ENCODE measurements at places on chromosomes 12 and 14.

- DNase-seq, result no peak
These were observed 343.4 kb downstream of the BCAT1 start for GRCh38 chr12:24605466-24605865.

DNA sequence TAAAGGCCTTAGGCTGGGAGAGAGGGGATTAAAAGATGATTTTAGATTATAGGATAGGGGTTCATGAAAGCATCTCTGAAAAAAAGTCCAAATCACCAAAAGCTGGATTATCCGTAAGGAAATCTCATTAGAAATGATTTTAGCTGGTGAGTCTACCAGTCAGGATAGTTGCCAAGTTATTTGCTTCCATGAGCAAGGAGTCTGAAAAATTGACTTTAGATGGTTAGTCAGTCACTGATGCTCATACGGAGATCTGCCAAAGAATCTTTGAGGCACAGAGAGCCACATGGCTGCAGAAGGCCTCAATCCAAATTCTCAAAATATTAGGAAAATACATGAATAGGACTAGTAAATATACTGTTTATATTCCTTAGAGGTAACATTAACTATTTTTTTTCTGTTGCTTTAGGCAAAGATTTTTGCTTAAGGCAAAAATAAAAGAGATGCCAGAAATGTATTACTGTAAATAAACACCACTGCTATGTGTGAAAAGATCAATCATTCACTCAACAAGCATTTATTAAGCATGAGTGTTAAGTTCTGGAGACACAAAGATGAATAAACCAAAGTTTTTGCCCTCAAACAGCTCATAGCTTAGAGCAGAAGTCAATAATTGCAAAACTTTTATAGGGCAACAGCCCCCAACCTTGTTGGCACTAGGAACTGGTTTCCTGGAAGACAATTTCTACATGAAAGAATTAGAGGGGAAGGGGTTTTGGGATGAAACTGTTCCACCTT is 105.2 kb downstream of the BBS10 start:
- no peak for DNase-seq

DNA sequence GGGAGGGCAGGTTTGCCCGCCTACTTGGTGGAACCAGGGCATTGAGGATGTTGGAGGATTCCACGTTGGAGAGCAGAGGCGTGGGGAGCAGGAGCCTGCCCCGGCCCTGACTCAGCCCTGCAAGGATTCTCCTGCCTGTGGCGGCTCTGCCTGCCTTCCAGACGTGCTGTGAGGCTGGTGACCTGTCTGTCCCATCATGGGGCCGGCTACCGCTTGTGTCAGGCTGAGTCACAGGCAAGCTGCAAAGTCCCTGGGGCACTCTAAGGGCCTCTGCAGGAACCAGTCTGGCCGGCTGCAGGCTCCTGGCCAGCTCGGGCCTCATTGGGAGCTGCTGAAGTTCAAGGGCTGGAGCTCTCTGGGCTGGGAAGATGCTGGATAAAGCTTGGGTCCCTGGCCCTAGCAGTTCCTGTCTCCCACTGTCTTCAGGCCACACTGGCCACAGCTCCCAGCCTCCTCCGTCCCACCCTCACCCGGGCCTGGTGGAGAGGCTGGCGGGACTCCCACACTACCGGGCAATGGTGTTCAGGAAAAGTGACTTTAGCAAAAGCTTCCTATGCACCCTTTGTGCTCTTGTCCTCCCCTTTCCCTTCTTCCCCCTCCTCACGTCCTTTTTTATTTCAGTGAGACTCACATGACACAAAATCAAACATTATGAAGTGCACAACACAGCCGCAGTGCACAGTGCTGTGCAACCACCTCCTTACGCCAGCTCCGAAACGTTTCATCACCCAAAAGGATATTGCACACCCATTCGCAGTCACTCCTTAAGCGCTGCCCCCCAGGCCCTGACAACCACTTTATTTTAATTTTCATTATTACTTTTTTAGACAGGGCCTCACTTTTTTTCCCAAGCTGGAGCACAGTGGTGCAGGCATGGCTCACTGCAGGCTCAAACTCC is 22.0 kb upstream of the ULK1 start:
- peak; percentile 63 for DNase-seq

GRCh38 chr14:65000898-65001591 is 14.3 kb downstream of the FNTB start:
- no peak for DNase-seq

GRCh38 chr14:105324080-105324778 is 9.7 kb downstream of the PACS2 start:
- DNase-seq, result no peak

DNA sequence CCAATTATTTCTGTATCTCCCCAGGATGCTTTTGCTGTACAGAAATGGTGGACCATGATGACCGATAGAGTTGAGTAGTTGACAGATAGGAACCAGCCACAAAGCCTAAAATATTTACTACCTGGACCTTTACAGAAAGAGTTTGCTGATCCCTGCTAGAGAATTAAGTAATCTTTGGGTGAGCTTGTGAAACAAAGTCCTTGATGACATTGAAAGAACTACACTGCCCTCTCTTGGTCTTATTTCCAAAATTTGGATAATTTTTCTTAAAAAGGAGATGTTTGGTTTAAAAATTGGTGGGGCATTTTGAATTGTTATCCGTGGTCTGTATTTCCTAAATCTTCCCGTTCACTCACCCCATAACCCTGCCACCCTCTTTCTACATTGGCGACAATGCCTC is 13.7 kb upstream of the TCTN1 start:
- DNase-seq, result peak; percentile 86

DNA sequence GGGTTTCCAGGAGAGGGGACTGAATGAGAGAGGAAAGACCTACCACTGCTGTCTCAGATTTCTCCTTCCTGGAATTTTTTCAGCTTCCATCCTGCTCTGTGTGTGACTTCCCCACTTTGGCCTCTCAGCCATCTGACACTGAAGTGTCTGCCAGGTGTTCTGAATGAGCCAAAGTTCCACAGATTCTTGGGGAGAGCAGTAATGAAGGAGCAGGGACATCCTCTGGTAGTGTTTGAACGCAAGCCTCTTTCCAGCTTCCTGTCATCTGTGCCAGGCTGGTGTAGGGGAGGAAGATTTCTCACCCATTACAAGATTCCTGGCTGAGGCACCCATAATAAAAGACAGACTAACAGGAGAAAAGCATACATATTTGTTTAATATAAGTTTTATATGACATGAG is 141.7 kb upstream of the NRXN3 start:
- no peak for DNase-seq

DNA sequence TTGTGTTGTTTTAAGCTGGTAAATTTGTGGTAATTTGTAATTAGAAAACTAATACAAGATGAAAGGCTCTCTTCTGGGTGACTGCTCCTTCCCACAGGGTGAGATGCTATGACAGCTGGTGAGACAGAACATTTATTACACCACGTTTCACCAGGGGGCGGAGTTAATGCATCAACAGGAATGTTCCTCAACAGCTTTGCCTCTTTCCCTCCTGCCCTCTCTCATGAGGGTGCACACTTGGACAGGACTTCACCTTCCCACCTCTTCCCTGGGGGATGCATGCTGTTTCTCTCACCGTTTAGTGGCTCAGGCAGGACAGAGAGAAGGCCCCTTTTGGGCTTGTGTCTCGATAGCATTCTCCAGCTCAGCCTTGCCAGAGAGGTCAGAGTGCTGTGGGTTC is 13.4 kb upstream of the PPP1R1A start:
- peak; percentile 24 for DNase-seq

GRCh38 chr12:49824895-49825294 is 3.3 kb downstream of the NCKAP5L start:
- peak; percentile 93 for DNase-seq

- DNase-seq, result no peak
These were observed 308.4 kb upstream of the LRFN5 start for GRCh38 chr14:41298328-41298690.

DNA sequence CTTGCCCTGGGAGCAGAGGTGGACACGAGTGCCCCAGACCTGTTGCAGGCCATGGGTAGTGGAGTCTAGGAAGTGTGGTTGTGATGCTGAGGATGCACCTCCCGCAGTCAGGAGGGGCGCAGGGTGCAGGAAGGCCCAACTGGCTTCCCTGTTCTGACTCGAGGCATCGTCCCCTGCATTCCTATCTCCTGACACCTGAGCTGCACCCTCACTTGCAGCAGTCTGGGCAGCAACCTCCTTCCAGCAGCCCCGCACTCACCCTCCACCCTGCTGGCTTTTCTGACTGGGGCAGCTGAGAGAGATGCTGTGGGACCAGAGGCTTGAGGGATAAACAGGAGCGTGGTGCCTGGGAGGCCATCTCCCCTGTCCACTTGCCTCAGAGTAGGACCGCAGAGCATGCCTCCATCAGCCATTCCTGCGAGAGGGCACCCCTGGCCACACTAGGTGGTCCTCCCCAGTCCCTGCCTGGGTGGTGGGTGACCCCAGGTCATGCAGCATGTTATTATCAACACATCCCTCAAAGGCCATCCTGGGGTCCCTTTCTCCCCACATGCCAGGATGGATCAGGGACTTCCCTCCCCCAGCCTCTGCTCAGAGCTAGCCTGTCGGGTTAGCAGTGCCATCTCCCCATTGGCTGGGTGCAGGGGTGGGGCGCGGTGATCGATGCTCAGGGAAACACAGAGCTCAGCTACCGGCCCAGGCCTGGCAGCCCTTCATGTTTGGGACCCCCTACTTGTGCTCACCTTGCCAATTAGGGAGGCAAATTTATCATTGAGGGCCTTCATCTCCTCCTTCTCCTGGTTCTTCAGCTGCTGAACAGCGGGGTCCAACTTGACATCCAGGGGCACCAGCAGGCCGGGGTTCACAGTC is 719 bp downstream of the KRT80 start:
- DNase-seq, result no peak

DNA sequence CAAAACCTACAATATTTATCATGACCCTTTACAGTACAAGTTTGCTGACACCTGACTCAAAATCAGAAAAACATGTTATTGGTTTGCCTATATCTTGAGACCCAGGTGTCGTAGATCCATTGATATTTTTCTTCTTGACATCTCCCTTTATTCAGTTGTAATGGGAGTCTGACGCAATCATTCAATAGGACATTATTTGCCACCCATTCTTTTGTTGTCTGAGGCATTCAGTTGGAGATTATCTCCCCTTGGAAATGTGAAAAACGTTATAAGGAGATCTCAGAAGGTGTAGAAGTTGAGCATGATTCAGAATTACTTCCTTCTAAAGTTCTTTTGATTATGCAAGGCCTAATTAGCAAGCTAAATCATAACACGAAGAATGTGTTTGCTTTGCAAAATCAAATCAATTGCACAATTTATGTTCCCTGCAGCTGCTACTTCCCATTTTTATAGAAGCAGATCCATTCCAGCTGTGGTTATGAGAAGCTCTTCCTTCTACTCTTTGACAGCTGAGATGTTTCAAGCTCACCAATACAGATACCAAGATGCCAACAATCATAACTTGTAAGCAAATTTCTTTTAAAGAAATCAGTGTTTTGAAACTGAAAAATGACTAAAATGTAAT is 228.2 kb upstream of the SYT1 start:
- DNase-seq, result peak; percentile 5

- no peak for DNase-seq
These were observed 4.4 kb downstream of the SDR9C7 start for GRCh38 chr12:56929780-56930179.

DNA sequence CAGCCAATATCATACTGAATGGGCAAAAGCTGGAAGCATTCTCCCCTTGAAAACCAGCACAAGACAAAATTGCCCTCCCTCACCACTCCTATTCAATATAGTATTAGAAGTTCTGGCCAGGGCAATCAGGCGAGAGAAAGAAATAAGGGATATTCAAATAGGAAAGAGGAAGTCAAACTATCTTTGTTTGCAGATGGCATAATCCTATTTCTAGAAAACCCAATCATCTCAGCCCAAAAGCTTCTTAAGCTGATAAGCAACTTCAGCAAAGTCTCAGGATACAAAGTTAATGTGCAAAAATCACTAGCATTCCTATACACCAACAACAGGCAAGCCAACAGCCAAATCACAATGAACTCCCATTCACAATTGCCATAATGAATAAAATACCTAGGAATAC is 21.0 kb upstream of the ANP32D start:
- DNase-seq, result no peak

- DNase-seq, result peak; percentile 26
These were observed 113.4 kb upstream of the PELI2 start for GRCh38 chr14:56004786-56005185.

GRCh38 chr12:82818271-82819035 is 131.7 kb downstream of the TMTC2 start:
- DNase-seq, result peak; percentile 9

GRCh38 chr14:105011312-105011990 is 9.4 kb downstream of the CDCA4 start:
- no peak for DNase-seq

GRCh38 chr12:130423136-130423535 is 85.4 kb downstream of the PIWIL1 start:
- no peak for DNase-seq

DNA sequence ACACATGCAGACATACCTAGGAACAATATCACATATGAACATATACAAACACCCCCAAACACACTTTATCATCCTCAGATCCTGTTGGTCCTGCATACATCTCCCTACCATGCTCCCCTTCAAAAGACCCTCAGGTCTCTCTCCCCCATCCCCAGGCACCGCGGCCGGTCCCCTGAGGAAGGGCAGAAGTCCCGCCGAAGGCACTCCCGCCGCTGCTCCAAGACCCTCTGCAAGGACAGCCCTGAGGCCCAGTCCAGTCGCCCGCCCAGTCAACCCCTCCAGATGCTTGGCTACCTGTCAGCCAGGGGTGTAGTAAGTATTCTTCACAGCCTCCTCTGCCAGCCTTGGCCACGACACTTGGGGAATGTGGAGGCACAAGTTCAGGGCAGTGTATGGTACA is 48.2 kb upstream of the HSPB8 start:
- DNase-seq, result no peak

DNA sequence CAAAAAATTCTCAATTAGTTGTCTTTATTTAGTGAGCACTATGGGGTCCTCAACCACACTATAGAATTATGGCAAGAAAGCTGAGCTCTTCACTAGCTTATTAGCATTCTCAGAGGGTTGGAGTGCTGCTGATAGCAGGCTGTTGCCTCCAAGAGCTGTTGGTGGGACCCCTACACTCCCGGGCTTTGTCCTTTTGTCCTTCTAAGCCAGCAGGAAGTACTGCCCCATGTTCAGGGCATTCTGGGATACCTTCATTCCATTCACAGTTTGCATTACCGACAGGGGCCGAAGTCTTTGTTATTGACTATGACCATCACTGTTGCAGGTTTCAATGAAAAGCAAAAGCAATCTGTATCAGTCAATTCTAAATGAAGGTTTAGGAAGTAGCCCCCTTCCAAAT is 89.5 kb upstream of the OTX2 start:
- no peak for DNase-seq

GRCh38 chr14:103973354-103973753 is 31.0 kb upstream of the RD3L start:
- no peak for DNase-seq

Measured in suppressor macrophage (primary cell).